ENCODE measurements at places on chromosomes 2 and 18. TPM values are rescaled to one million over a fixed set of nuclear protein-coding genes. Genes with fewer than 3 reads are reported as not detected.

Gene AGXT
- total RNA-seq = 0.51 TPM

- no peaks in the 10 kb centered on the region for H3K4me1 ChIP-seq
- H3K27ac ChIP-seq = no peak overlapping the region
- peaks cover 10% of the 10 kb centered on the region for H3K27me3 ChIP-seq
- DNase-seq = no peak
Observed at GRCh38 chr2:133953524-133953923, 300.3 kb upstream of the MGAT5 start.

- no peak overlapping the region for H3K4me3 ChIP-seq
- H3K27ac ChIP-seq = no peak overlapping the region
- H3K36me3 ChIP-seq = no peaks in the 10 kb centered on the region
- peak; percentile 2 for DNase-seq
Observed at GRCh38 chr18:12773369-12773768, 70.5 kb downstream of the PSMG2 start.

DNA sequence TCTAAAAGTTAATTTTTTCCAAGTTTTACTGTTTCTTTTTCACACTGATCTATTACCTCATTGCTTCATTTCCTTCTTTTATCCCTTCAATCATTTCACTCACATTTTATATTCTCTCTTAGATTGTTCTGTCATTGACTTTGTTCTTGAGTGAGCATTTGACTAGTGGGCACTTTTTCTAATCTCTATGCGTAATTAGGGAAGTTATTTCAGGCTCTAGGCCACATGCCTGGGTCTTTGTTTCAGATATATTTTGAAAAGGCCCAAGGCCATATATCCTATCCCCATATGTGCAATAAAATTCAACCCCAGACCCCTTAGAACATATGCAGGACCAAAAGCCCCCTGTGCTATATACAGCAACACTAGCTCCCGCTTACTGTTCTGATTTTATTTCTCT, 61.2 kb downstream of the MSH6 start:
- H3K27ac ChIP-seq = no peak overlapping the region
- peaks cover 3% of the 10 kb centered on the region for H3K36me3 ChIP-seq
- H3K4me3 ChIP-seq = no peak overlapping the region
- H3K4me1 ChIP-seq = peaks cover 8% of the 10 kb centered on the region
- H3K27me3 ChIP-seq = no peaks in the 10 kb centered on the region

DNA sequence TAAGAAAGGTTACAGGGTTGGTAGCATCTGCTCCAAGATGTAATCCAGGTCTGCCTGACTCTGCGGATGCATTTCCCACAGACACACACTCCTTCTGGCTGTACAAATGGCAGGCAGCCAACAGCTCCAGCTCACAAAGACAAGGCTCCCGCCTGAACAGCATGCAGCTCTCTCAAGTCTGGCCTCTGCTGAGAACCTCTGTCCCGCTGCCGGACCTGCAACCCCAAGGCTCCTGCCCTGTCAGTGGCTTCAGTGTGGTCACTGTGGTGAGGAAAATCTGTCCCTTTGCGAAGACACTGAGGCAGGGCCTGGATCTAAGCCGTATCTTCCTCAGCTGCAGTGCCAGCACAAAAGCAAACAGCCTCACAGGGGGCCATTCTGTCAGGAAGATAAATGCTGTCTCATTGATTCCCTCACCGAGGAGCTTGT, 469.3 kb upstream of the MEX3C start:
- H3K4me3 ChIP-seq = no peak overlapping the region
- peaks cover 13% of the 10 kb centered on the region for H3K27me3 ChIP-seq
- H3K27ac ChIP-seq = no peak overlapping the region
- no peaks in the 10 kb centered on the region for H3K36me3 ChIP-seq
- H3K4me1 ChIP-seq = peaks cover 13% of the 10 kb centered on the region
- no peak for DNase-seq

DNA sequence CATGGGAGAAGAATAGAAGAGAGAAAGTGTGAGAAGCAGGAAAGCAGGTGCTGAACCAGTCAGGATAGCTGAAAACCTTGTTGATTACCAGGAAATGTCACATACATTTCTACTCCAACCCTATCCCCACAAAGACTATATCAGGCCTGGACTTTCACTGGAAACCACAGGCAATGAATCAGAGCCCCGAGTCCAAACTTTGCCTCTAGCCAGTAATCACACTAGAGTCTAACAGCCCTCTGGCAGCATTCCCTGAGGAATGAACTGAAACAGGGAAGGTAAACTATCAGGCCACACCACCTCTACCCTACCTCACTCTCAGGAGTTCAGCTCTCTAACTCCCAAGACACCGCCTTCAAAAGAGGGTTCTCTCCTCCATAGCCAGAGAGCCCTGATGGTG, 18.7 kb upstream of the IHH start:
- H3K36me3 ChIP-seq = peaks cover 7% of the 10 kb centered on the region
- H3K27me3 ChIP-seq = peaks cover 3% of the 10 kb centered on the region
- no peak overlapping the region for H3K4me3 ChIP-seq
- H3K4me1 ChIP-seq = no peaks in the 10 kb centered on the region
- H3K27ac ChIP-seq = no peak overlapping the region

DNA sequence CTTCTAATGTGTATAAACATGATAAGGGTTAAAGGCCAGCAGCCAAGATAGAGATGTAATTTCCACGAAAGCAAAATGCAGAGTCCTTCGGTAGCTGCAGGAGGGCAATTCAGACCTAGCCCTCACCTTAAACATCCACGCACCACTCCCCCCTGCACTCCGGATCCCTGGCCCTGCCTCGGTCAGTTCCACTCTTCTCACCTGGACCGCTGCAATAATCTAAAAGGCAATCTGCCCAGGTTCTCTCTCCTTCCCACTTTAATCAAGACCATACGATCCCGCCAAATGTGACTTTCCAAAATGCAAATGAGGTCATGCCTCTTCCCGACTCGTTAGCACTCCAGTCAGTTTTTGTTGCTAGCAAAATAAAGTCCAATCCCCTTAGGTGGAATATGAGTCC, 485.2 kb downstream of the EIPR1 start:
- H3K4me3 ChIP-seq = no peak overlapping the region
- H3K4me1 ChIP-seq = peaks cover 4% of the 10 kb centered on the region
- H3K27ac ChIP-seq = no peak overlapping the region
- no peaks in the 10 kb centered on the region for H3K36me3 ChIP-seq
- no peak for DNase-seq
- H3K27me3 ChIP-seq = peaks cover 4% of the 10 kb centered on the region

Data from type B pancreatic cell (in vitro differentiated cells).